ENCODE measurements at places on chromosomes 6 and 20.

GRCh38 chr6:37800703-37801604 lies 18.6 kb upstream of the ZFAND3 start:
- no peak for DNase-seq

DNA sequence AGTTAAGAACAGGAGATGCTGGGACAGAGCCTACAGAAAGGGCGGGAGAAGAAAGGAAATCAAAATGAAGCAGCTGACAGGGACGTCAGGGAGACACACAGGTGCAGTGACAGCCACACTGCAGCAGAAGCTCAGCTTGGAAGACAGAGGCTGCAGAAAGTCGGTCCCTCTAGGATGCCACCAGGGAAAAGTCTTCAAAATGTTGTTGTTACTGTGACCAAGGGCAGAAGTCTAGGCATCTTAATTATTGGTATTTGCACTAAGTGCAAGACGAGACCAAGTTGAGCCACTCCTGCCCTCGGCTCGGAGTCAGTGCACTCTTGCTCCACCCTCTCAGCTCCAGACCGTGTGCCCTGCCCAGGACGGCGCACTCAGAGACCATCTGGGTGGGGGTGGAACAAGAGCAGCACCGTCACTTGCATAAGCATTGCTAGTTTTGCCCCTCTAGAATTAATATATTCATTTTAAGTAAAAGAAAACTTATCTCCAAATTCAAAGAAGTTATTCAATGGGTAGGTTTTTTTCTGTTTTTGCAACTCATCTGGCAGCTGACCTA lies 2.6 kb downstream of the PRR18 start:
- no peak for DNase-seq

DNA sequence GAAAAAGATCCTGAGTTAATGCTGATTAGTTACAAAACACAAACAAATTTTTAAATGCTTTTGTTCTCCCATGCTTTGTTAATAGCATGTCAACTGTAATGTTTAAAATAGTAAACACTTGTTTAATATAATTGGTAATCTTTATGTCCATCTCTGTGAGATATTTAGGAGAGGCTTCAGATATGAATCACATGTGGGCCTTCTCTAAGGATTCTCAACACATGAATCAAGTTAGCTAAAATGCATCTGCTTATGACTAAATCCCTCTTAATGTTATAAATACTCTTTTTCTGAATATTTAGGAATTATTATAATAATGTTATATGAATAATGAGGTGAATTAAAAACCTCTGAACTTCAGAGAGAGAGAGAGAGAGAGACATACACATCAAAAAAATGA lies 345.9 kb upstream of the MANEA start:
- no peak for DNase-seq

DNA sequence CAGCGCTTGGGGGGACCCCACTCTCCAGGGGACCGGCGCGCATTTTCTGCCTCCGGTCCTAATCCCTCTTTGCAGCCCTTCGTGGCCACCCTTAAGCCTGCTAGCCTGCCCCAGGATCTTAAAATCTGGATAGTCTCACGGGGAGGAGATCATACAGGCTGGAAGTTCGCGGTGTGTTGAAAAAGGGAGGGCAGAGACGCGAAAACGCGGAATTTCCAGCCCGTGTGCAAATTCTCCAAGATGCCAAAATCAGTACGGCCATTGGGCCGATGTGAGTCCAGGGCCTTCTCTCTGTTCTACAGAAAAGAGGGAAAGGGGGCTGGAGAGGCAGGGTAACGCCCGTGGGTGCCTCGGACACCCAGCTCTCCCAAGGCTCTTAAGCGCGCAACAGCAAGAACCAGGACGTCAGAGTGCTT lies 9.4 kb downstream of the NR2E1 start:
- DNase-seq = no peak

- DNase-seq = no peak
Measured at GRCh38 chr6:73719046-73719445, 23.0 kb downstream of the CD109 start.
